ENCODE measurements at places on chromosomes 7 and 10.

DNA sequence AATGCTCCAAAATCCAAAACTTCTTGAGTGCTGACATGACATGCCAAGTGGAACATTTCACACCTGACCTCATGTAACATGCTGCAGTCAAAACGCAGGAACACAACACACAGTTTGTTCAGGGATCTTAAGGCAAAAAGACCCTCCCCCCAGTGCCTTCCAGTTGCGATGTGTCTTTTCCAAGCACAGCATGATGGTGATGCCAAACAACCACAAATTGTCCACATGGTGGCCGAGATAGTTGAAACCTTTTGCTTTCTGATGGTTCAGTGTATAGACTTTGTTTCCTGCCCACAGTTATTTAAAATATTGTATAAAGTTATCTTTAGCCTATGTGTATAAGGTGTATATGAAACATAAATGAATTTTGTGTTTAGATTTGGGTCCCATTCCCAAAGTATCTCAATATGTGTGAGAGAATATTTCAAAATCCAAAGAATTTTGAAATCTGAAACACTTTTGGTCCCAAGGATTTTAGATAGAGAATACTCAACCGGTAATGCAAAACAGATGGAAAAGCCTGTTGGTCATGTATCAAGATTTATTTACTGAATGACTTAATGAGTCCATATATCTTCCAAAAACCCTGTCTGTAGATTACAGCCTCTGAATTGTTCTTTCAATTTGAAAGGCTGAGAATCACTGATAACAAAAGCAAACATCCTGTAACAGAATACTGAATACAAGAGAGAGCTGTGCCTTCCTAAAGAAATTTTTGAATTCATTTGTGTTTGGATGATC is 93.4 kb upstream of the OIT3 start:
- DNase-seq = no peak

- DNase-seq = no peak
Observed at GRCh38 chr10:14399641-14400040, 68.9 kb upstream of the FRMD4A start.

- DNase-seq = no peak
Observed at GRCh38 chr7:80677629-80678028, 39.2 kb downstream of the CD36 start.

GRCh38 chr10:31953080-31953479 is 24.4 kb upstream of the ARHGAP12 start:
- no peak for DNase-seq

DNA sequence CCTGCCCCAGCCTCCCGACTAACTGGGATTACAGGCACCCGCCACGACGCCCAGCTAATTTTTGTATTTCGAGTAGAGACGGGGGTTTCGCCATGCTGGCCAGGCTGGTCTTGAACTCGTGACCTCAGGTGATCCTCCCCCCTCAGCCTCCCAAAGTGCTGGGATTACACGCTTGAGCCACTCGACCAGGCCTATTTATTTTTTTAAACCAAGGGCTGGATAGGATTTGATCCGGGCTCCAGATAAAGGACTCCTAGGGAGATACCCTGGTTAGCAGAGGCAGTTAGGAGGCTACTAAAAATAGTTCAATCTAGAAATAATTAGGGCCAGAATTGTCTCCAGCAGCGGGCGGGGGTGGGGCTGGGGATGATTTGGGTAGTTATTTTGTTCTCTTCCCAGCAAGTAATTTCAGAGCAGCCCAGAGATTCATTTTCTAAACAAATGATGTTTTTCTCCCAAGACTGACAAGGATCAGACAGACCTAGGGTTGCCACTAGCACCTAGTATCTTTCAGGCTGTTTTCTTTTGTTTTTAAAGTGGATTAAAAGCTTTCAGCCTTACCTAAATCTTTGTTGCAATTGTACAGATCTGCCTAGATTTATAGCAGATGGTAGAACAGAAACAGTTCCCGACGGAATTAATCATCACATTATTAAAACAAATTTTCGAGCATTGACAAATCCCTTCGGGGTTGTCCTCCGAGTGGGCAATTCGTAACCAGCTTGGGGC is 859 bp upstream of the SMC3 start:
- DNase-seq = no peak

DNA sequence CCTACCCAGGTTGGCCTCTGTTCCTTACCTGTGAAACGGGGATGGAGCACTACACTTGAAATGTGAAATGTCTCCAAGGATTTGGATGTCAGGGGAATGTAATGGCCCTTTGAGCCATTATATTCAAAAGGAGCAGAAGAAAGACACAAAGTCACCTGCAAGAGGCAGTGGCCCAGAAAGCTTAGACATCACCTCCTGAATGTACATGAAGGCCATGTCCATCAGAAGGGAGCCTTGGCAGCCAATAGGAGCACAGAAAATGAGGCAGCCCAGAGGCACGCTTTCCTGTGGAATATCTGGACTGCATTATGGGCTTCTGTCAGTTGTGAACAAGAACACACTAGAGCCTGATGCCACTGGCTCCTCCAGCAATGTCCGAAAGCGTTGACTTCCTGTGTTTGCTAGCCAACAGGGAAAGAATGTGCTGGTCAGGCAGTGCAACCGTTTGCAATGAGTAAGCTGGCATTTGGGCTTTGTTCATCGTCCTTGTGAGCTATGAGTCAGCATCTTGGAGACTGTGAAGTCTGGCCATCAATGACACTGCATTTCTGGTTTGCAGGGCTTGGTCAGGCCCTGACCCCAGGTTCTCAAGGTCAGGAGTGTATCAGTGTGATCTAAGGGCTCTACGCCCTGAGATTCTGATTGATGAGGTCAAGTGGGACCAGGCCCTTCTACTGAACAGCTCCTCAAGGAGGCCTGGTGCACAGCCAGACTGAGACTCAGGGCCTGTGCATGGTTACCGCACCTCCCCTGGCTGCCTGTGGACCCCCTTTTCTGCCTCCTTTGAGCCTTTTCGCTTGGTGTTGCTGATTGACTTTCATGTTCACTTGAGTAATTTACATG is 222.4 kb downstream of the RPS24 start:
- no peak for DNase-seq

GRCh38 chr10:68046642-68047041 is 28.4 kb downstream of the HERC4 start:
- DNase-seq = no peak

DNA sequence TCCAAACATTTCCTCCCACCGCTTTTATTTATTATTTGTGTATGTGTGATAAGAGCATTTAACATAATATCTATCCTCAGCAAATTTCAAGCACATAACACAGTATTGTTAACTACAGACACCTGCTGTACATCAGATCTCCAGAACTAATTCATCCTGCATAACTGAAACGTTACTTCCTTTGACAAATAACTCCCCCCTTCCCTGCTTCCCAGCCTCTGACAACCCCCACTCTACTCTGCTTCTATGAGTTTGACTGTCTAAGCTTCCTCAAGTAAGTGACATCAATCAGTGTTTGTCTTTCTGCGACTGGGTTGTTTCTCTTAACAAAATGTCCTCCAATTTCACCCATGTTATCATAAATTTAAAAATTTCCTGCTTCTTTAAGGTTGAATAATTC is 22.1 kb downstream of the C10orf71 start:
- no peak for DNase-seq

DNA sequence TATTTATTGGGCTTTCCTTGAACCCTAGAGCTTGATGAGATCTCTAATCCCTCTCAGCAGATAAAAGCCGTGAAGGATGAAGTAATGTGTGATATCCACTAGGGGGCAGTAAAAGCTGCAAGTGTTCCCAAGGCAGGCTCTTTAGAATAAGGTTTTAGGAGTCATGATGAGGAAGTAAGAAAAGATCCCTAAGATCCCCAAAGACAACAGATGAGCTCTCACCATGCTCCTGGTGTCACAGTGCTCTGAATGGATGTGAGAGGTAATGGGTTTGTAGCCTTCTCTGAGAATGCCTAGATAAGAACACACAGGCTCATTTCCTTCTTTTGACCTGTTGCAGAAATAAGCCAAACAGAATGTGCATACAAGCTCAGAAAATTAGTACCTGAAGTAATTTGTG is 70.4 kb upstream of the ITPRID1 start:
- DNase-seq = peak; percentile 55

Data from NCI-H2107 (cell line).